ENCODE measurements at places on chromosomes 13 and 19.

GRCh38 chr13:30943881-30944280 is 11.4 kb downstream of the TEX26 start:
- DNase-seq, result no peak

GRCh38 chr19:39382991-39383828 is 7.7 kb downstream of the PAF1 start:
- no peak for DNase-seq

DNA sequence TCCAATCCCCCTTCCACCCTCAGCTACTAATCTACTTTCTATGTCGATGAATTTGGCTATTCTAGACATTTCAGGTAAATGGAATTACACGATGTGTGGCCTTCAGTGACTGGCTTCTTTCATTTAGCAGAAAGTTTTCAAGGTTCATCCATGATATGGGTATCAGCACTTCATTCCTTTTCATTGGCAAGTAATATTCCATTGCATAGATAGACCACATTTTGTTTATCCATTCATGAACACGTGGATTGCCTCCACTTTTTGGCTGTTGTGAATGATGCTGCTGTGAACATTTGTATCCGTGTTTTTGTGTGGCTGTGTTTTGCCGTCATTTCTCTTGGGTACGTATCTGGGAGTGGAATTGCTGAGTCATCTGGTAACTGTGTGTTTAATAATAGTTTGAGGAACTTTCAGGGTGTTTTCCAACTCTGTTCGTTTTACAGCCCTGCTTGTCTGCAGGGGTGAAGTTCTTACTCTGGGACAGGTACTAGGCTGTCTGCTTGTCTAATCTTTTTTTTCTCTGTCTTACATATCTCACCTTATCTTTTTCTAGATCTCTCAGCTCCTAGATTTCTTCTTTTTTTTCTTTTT is 32.5 kb downstream of the MARK4 start:
- no peak for DNase-seq

DNA sequence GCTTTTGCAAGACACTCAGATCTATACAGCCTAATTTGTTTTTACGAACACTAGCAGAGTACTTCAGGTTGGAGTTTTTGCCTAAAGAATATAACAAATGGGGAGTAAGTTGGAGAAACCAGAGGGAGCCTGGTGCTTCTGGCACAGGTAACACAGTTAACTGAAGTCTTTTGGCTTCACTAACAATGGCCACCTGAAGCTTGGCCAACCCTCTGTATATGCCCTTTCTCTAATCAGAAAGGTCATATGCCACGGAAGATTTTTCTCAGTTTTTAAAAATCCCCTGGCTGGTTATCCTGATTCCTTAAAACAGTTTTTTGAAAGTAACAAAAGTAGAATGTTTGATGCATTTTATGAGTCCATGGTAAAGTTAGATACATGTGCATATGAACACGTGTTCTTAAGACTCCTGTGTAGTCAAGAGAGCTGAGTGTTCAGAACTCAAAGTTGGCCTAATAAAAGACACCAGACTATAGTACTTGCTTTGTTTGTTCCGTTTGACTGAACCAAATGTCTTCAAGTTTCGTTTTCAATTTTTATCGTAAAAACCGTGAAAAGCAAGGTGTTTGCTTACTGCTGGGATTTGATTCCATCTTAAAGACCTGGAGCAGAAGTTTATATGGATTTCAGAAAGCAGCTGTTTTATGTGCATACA is 137.5 kb downstream of the KCNRG start:
- DNase-seq, result no peak

DNA sequence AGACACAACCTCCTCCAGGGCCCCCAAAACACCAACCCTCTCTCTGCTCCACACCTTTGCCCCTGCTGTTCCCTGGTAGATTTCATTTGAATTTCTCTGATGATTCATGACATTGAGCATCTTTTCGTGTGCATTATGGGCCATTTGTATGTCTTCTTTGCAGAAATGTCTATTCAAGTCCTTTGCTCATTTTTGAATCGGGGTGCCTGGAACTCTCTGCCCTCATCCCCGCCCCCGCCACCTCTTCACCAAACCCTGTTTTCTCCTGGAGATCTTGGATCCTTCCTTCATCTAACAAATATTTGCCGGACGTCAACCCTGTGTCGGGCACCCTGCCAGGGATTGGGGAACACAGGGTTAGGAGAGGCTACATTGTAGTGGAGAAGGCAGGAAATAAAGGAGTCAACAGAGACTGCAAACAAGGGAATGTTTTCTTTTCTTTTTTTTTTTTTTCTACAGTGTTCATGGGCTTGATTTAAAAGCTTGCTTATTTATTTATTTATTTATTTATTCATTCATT is 25.5 kb upstream of the SLC1A5 start:
- DNase-seq, result no peak

DNA sequence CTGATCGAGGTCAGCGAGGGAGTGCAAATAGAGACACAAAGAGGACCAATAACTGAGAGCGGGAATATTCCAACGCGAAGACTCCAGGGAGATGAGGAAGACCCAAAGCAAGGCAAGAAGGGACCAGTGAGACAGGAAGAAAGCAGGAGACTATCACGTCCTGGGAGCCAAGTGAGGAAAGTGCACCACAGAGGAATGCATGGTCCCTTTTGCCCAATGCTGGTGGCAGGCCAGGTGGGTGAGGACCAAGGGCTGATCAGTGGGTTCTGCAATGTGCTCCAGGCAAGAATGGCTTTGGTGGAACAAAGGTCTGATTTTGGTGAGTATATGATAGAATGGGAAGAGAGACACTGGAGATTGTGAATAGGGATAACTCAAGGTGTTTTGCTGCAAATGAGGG is 25.4 kb downstream of the CHST8 start:
- DNase-seq, result no peak

DNA sequence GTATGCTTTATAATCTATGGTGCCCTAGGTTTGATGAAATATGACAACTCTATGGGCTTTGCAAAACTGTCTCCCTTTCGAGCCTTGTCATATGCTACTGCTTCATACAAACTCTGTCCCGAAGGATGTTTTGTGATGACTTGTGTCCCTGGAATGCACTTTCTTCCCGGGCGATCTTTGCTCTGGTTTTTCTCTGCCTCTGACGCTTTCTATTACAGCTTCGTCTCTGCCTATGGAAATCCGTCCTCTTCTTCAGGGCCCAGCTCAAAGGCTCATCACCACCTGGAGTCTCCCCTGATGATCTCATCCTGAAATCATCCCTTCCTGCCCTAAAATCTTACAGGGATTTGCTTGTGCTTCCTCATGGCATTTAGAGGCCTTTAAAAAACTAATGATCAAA is 191.5 kb upstream of the KL start:
- no peak for DNase-seq

DNA sequence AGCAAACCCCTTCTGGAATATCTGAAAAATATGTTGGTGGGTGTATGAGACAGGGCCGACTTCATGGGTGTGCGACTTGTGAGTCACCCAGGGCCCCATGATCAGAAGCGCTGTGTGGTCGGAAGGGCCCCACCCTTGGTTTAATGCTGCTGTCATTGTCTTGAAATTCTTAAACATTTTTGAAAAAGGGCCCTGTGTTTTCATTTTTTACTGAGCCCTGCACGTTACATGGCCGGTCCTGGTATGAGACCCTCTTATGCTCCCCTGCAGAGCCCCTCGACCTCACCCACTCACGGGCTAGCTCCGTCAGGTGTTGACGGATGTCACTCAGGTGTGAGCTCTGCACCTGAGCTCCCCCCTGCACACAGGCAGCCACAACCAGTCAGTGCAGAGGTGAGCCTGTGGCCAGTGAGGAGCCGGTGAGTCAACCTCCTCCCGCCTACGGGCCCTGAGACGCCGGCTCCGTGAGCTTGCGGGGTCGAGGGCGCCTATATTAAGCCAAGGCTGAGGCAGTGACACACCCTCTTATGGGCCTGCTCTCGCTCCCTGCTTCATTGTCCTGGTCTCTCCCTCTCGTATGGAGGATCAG is 27.7 kb downstream of the GADD45B start:
- peak; percentile 32 for DNase-seq

DNA sequence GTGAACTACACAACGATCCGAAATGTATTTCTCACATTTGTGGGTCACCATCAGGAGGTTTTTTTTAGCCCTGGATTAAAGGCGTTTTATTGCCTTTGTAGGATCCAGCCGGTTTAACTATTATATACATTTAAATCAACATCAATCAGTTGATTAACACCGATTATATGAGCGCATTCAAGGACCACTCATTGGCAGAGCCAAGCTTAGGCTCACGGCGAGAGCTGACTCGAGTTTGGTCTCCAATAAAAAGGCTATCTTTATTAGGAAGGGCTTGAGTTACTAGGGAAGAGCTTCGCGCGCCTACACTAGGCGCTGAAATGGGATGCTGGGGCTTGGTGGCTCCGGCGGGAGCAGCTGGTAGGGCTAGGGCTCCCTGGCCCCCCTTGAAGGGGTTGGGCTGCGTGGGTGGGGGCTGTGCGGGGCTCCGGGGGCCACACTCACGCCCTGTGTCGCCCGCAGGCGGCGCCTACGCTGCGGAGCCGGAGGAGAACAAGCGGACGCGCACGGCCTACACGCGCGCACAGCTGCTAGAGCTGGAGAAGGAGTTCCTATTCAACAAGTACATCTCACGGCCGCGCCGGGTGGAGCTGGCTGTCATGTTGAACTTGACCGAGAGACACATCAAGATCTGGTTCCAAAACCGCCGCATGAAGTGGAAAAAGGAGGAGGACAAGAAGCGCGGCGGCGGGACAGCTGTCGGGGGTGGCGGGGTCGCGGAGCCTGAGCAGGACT is 4.2 kb downstream of the PDX1 start:
- DNase-seq, result no peak

DNA sequence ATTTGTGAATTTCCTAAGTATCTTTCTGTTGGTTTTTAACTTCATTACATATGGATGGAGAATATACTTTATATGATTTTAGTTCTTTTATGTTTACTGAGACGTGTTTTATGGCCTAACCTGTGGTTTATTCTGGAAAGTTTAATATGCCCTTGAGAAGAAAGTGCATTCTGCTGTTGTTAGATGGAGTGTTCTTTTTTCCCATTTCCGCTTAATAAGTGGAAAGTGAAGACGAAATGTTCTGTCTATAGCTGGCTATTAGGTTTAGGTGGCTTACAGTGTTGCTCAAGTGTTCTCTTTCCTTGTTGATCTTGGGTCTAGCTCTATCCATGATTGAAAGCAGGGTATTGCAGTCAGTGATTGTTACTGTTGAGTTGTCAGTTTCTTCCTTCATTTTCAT is 17.2 kb upstream of the TIMM50 start:
- no peak for DNase-seq

- DNase-seq, result no peak
Measured at GRCh38 chr19:46454244-46454643, 17.1 kb downstream of the PNMA8A start.

DNA sequence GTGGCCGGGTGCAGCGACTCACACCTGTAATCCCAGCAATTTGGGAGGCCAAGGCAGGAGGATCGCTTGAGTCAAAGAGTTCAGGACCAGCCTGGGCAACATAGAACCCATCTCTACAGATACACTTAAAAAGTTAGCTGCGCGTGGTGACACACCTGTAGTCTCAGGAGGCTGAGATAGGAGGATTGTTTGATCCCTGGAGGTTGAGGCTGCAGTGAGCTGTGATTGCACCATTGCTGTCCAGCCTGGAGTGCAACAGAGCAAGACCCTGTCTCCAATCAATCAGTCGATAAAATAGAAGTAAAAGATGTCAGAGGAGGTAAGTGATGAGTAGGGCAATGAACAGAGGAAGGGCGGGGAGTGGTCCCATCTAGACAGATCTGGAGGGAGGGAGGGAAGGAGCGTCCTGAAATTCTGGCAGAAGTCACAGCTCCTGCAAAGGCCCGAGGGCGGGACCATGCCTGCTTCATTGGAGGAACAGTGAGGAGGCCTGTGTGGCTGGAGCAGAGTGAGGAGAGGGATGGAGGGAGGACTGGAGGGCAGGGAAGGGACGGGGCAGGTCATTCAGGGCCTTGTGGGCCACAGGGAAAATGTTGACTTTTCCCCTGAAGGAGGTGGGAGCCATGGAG is 9.7 kb downstream of the SMIM24 start:
- DNase-seq, result no peak

- DNase-seq, result no peak
Measured at GRCh38 chr19:38122402-38123093, 101.5 kb downstream of the DPF1 start.

DNA sequence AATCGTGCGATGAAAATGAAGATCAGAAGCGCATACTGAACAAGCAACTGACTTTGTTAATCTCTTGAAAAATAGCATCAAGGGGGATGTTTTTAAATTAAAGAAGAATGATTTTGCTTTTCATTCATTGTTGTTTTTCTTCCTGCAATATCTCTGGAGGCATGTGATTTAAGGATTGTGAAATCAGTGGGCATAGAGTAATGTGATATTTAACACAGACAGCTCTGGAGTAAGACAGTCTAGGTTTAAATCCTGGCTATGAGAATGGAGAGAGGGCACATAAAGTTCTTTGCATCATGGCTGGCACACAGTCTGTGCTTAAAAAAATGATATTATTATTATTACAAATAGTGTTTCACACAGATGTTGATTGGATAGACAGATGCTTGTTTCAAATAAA is 243.1 kb upstream of the NBEA start:
- no peak for DNase-seq

DNA sequence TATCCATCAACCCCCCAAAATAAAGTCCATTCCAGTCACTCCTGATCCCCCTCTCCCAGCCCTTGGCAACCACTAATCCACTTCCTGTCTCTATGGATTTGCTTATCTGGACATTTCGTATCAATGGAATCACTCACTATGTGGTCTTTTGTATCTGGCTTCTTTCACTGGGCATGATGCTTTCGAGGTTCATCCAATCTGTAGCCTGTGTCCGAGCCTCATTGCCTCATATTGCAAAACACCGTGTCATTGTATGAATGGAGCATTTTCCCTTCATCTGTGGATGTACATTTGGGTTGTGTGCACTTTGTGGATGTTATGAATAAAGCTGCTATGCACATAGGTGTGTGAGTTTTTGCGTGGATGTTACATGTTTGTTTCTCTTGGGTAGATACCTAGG is 1.4 kb upstream of the FZR1 start:
- DNase-seq, result no peak

GRCh38 chr19:29323021-29323430 is 110.1 kb upstream of the UQCRFS1 start:
- no peak for DNase-seq

- DNase-seq, result no peak
Measured at GRCh38 chr19:46606681-46607447, 5.7 kb downstream of the CALM3 start.

- DNase-seq, result no peak
Measured at GRCh38 chr13:110356362-110356761, 49.3 kb downstream of the COL4A2 start.

- no peak for DNase-seq
Measured at GRCh38 chr13:68550330-68550729, 1320.2 kb upstream of the PCDH9 start.

DNA sequence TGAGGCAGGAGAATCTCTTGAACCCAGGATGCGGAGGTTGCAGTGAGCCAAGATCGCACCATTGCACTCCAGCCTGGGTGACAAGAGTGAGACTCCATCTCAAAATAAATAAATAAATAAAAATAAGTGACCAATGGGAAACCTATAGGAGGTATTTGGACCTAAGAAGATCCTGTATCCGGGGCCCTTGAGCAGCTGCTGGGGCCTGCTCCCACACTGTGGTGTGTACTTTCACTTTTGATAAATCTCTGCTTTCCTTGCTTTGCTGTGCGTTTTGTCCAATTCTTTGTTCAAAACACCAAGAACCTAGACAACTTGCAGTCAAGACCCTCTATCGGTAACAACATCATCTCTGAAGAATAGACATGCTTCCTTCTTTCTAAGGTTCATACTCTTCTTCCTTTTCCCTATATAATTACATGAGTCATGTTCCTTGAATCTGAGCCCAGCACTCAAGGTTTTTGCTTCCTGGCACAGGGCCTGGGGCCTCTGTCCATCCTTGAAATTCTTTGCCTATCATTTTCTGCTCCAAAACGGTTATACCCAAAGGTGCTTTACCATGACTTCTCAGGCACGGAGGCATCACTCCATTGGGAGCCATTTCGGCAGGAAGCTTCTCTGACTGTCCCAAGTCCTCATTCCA is 14.2 kb upstream of the PNMA8C start:
- DNase-seq, result no peak
